Retina (tissue), 1 donor: ENCODE measurements at places on chromosomes 2 and 18.

DNA sequence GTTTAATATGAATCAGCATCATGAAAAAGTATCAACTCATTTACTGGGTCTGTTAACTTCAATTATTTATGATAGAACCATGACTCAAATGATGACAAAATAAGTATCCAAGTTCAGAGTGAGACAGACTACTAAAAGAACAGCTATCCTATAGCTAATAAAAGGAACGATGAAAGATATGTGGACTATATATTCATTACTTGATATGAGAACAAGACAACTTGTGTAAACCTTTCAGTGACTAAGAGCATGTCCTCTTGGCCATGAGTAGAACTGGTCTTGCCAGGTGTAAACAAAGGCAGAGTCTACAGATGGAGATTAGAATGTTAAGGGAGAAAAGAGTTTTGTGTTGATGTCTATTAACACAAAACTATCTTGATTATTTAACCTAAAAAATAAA is 360.4 kb upstream of the ZC3H15 start:
- no peak for DNase-seq

GRCh38 chr2:203973000-203973399 is 36.4 kb downstream of the ICOS start:
- no peak for DNase-seq

DNA sequence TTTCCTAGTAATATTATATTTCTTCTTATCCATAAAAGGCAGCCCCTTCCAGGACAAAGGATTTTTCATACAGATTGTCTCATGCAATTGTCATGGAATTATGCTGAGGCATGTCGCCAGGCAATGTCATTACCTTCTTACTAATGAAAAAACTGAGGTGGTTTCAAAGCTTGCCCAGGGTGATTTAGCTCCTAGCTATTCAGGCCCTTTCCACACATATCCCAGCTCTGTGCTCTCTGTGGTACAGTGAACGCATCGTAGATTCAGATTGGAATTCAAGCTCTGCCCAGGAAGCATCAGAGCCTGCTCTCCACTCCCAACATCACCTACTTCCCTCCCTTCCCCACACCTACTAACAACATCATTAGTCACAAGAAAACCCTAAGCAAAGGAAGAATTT is 60.1 kb downstream of the ATP8B1 start:
- no peak for DNase-seq

DNA sequence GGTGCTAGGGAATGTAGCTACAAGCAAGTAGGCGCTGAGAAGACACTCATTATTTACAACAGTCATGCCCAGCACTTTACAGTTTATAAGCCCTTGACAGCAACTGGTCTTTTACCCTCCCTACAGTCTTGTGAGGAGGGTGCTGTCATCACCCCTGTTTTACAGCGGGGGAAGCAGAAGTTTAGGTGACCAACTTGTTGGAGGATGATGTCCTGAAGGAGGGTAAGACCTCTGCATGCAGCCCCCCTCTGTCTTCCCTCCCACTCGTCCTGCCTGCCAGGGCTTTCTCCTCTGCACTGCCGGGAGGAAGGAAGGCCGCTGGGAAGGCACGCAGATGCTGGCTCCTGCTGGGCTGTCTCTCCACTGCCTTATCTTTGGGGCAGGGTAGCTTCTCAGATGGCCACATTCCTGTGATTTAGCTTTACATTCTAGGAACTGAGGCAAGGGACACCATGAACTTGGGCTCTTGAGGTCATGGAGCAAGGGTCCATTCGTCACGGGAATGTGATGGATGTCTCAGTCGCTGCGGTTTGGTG is 972 bp downstream of the IL1R1 start:
- DNase-seq: peak; percentile 18

- DNase-seq: no peak
Measured at GRCh38 chr2:122061206-122061605, 305.8 kb downstream of the TSN start.

DNA sequence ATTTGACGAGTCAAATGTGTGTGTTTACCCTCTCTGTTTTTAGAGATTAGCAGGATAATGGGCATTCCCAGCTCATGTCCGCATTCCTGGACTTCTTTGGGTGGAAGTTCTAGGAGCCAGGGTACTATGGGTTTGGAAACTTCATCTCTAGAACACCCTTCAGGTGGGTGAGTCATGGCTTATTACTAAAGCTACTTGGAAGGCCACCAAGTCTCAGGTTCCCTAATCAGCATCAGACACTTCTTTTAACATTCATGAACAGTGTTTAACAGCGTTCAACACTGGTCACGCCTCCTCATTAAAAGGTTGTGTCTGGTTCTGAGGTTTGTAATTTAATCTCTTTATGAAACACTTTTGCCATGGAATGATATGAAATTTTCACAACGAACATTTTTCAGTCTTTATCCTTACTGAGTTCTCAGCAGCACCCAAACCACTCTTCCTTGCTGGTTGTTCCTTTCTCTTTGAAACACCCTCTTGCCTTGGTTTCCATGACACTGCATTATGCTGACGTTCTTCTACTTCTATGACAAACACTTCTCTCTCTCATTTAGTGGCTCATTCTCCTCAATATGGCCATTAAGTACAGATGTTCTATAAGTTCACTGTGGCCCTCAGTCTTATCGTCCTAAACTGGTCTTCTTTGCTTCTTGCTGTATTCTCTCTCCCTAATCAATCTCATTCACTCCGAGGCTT is 49.3 kb downstream of the MMADHC start:
- no peak for DNase-seq

- no peak for DNase-seq
Measured at GRCh38 chr2:17301437-17301836, 216.8 kb downstream of the RAD51AP2 start.

DNA sequence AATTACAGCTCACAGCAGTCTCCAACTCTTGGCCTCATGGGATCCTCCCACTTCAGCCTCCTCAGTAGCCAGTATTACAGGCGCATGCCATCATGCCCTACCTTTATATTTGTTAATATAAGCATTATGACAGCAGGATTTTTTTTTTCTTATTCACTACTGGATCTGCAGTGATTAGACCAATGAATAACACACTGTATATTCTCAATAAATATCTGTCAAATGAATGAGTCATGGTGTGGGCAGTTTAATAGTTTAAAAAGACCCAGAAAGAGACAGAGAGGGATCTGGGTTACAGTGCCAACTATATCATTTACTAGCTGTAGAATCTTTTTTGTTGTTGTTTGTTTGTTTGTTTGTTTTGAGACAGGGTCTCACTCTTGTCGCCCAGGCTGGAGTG is 62.4 kb upstream of the LTBP1 start:
- DNase-seq: no peak

GRCh38 chr2:6342273-6342920 is 523.3 kb downstream of the CMPK2 start:
- DNase-seq: no peak

DNA sequence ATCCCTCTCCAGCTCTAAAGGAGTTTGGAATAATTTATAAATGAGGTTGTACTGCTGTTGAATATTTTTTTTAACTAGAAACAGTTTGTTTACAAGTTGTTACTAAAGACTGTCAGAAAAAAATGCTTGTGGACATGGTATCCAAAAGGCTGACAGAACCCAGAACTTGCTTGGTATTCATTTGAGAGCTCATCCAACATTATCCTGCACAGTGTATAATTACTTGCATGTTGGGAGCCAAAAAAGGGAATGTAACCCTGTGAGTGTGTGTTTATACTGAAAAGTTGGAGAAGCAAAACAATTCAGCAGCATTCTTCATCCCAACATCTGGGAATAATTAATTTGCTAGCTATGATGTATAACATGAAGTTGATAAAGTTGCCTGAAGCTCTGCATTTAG is 42.1 kb upstream of the EHBP1 start:
- DNase-seq: no peak
